ENCODE measurements at places on chromosomes 1 and 21.

- no peak for ATAC-seq
Measured at GRCh38 chr1:8213136-8213535, 104.8 kb upstream of the SLC45A1 start.

- ATAC-seq: no peak
Measured at GRCh38 chr1:165907256-165907857, 79.9 kb downstream of the UCK2 start.

DNA sequence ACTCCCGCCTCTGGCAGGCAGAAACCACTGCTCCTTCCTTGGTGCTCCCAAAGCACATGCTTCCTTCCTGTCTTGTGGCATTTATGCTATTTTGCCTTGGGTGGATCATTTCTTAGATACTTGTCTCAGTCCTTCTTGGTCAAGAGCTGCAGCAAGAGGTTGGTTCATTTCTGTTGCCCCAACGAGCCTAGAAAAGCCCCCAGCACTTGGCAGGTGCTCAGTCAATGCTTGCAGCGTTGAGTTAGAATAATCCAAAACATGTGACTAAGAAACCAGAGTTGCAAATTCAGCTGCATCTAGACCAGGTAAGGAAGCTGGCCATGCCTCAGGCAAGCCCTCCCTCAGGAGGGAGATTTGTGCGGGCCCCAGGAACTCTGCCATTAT is 42.4 kb upstream of the TENT5C start:
- ATAC-seq: no peak

DNA sequence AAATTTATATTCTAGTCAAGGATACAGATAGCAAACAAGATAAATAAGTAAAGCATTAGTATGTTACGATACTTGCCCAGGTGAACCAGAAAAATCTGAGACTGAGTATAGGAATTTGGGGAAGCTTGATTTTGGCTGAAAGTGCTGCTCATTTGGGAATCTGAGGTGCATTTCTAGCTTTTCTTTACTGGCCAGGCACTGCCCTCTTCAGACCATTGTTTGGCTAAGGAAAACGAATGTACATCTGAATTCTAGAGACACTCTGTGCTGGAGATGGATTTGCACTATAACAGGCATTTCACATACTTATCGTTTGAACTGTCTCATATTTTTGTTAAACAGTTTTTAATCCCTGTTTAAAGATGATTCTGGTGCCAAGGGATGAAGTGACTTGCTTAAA is 23.4 kb downstream of the ARID1A start:
- no peak for ATAC-seq

- ATAC-seq: peak; percentile 21
Measured at GRCh38 chr21:41316200-41317062, at the start of gene FAM3B. FAM3B (plus strand) TSS chr21:41316801; CDS start chr21:41316880, 79 bp downstream.

- ATAC-seq: no peak
Measured at GRCh38 chr1:114729782-114730181, 13.2 kb upstream of the NRAS start.

DNA sequence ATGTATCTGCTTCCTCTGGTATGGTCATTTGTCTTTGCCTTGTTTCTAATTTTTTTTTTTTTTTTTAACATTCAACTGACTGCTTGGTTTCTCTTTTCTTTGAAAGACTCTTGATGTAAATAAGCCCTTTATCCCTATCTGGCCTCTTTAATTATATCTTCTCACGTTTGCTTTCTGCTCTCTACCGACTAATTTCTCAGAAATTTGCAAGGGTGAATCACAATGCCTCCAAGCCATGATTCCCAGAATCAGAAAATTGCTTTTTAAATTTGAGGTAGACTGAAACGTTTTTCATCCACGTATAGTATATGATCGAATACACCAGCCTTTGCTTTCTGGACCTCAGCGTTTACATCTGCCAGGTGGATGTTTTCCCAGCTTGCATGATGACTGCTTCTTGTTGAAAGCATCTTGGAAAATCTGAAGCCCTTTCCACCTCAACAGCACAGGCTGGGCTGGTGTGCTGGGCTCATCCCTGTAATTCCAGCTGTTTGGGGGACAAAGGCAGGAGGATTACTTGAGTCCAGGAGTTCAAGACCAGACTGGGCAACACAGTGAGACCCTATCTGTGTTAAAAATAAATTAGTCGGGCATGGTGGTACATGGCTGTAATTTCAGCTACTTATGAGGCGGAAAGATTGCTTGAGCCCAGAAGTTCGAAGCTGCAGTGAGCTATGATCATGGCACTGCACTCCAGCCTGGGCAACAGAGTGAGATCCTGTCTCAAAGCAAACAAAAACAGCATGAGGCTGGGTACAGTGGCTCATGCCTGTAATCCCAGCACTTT is 35.0 kb upstream of the GPR137B start:
- no peak for ATAC-seq

GRCh38 chr1:16972189-16972895 is 8.1 kb downstream of the MFAP2 start:
- ATAC-seq: no peak

- no peak for ATAC-seq
Measured at GRCh38 chr1:88956003-88956402, 36.4 kb downstream of the KYAT3 start.

- ATAC-seq: no peak
Measured at GRCh38 chr1:219805191-219805590, 123.2 kb downstream of the SLC30A10 start.

DNA sequence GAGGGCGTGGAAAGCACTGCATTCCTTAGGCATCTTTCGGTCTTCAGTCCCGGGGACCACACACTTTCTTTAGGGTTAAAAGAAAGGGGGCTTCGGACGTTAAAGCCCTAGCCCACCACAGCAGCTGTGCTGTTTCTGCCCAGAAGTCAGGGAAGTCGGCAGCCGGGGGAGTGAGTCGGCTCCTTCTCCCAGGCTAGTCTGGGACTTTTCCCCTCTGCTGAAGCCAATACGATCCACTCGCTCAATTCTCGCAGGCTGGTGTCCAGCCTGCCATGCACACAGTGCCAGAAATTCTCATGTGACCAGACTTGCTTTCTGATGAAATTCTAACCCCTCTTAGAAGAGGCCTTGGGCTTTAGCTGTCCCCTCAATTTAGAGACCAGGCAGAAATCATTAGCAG is 67.7 kb downstream of the BCAR3 start:
- peak; percentile 69 for ATAC-seq

DNA sequence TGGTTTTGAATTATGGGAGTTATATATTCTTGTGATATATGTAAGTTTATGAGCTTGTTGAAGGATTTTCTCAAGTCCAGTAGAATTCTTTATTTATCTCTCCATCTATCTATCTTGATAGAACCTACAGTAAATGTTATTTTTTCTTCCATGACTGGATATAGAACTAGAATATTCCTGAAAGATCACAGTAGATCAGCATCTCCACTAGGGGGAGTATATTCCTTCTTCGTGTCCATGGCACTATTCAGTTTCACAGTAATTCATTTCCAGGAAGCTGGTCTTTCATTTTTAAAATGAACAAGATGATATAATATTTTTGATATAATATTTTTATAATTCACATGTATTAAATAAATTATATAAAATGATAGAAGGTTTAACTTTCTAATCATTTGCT is 18.8 kb downstream of the TMPRSS15 start:
- no peak for ATAC-seq

DNA sequence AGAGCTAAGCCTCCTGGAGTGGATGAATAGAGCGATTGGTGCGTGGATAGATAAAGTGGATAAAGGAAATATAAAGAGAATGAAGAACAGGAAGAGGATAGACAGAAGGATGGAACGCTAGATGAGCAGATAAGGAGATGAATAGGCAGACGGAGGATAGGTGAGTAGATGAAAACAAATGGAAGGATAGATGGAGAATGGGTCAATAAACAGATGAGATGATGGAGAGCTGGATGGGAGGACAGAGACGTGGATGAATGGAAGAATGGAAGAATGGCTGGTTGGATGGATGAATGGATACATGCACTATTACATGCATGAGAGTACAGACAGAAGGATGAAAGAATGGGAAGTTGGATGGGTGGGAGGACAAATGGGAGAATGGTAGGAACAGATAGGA is 35.2 kb upstream of the EDN2 start:
- ATAC-seq: no peak

DNA sequence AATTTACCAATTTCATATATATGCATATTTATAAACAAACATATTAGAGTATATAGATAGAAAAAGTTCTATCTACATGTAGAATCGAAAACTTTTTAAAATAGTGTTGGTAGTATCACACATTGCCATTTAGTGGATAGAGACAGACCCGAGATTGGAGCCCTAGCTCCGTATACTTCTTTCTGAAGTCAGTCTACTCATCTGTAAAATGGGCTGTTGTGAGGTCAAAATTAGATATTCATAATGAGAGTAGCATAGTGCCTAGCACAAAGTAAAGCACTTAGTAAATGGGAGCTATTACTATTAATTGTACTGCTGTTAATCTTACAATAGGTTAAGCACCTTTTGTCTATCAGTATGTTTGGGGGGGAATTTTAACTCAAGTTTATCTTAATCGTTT is 4.2 kb upstream of the RSPH1 start:
- no peak for ATAC-seq

- no peak for ATAC-seq
Measured at GRCh38 chr1:200351826-200352549, 57.8 kb downstream of the ZNF281 start.

GRCh38 chr1:185811073-185811709 is 77.0 kb downstream of the HMCN1 start:
- ATAC-seq: no peak

DNA sequence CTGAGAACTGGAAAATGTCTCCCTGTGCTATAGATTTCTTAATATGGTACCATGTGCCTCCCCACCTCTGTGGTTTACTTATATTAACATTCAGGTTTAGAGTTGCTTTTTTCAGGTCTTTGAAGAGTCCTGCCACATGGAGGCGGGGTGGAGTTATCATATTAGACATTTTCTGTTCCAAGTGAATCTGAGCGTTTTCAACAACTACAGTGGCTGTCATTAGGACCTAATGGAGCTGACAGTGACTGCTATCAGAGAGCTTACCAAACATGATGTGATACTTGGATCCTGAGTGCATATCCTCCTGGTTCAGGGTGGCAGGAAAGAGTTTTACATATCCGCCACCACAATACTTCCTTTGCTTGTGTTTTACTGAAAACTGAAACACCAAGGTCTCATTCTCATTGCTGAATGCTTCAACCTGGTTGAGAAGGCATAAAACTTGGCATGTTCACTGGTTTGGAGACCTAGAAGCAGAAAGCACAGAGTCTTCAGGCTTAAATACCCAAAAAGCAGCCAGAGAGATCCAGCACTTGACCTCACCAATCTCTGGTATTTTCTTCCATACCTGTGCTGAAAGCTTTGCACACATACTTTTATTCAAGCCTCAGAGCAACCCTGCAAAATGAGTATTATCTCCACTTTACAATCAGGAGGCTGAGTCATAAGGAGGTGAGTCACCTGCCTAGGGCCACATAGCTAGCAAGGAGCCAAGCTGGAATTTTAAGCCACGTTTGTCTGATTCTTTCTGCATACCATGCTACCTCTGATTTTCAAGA is 47.4 kb upstream of the OSBPL9 start:
- ATAC-seq: peak; percentile 58

DNA sequence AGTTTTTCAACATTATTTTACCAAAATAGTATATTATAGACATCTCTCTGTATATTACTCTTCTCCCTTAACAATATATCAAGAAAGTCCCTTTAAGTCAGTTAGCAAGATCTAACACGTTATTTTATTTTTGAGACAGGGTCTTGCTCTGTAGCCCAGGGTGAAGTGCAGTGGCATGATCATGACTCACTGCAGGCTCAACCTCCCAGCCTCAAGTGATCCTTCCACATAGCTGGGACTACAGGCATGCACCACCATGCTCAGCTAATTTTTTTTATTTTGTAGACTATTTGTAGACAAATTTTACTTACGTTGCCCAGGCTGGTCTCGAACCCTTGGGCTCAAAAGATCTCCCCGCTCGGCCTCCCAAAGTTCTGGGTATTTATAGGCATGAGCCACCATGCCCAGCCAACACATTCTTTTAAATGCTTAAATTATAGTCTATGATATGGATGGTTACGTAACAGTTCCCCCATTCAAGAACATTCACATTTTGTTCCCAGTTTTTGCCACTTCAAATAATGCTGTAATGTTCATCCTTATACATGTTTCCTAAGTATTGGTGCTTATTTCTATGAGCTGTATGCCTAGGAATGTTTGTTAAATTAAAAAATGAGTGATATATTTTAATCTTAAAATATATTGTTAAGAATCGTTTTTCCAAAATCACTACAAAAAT is 70.4 kb downstream of the TUT4 start:
- ATAC-seq: no peak

DNA sequence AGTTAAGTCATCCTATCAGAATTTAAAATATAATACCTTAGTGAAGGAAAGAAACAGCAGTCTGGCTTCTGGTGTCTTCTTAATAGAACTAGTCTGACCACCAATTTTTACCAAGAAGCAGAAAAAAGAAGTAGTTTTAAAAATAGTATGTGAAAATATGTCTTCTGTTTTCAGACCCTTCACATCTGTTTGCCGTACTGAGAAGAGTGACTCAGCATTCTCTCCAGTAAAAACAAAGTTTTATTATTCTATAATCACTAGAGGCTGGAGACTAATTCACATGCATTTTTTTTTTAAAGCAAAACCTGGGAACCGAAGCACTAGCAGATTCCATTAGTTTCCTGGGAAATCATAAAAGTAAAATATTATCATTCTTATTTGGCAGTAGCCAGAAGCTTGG is 163.8 kb downstream of the COL24A1 start:
- ATAC-seq: no peak

GRCh38 chr1:110003747-110004428 is 19.3 kb downstream of the AHCYL1 start:
- peak; percentile 93 for ATAC-seq

DNA sequence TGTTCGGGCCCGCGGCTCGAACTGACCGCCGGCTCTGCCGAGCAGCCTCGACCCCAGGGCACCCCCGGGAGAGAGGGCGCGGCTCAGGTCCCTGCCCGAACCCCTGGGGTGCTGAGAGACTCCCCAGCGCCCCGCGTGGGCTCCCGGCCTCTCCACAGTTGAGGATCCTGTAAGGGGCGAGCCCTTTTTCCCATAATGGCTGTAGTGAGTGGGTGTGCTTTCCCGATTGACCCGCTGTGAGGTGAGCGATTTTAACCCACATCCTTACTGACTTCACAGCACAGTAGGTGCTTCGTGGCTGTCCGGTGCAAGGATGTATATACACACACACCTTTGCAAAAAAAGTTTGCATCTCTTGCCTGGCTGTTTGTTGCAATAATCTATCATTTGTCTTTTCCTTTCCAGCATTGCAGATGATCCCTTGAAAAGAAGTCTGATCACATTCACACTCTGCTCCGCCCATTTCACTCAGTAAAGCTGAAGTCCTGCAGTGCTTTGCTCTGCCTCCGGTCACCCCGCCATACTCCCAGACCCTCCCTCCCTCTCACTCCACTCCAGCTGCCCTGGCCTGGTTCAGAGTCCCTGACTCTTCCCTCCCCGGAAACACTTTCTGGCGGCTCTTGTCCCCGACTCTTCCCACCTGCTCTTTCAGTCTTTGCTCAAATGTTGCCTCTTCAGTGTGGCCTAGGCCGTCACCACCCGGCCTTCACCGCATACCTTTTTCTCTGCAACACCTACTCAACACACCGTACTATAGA is 955 bp upstream of the UBE2G2 start:
- no peak for ATAC-seq

GRCh38 chr1:84427250-84428188 is 29.2 kb downstream of the DNASE2B start:
- ATAC-seq: no peak

Data from gastroesophageal sphincter (tissue), 4 donors.